ENCODE measurements at places on chromosomes 11 and 22.

GRCh38 chr22:44383652-44384562, 71.2 kb upstream of the SHISAL1 start:
- DNase-seq, result no peak

DNA sequence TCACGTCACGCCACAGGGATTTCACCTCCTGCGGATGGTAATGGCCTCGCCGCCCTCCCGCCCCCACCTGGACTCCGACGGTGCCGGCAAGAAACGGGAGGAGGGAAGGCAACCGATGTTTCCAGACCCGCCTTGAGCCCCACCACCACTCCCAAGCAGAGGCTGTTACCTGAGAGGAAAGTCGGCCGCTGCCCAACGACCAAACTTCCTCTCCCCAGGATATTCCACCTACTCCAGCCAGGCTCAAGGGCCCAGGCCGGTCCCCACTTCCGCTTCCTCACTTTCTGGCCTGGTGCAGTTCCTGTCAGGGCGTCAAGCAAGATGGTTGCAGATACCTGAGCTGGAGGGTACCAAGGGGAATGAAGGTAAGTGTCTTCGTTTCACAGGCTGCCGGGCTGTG, at the start of gene ENTHD1:
Gene ENTHD1 (minus strand): TSS at position 235 of the 400 bp plus-strand sequence. CDS start 6,012 bp downstream, outside the sequence.
- DNase-seq, result no peak

- DNase-seq, result peak; percentile 77
Measured at GRCh38 chr11:46537537-46538295, 56.1 kb downstream of the AMBRA1 start.

- DNase-seq, result no peak
Measured at GRCh38 chr22:42371099-42371498, 61.1 kb downstream of the NFAM1 start.

DNA sequence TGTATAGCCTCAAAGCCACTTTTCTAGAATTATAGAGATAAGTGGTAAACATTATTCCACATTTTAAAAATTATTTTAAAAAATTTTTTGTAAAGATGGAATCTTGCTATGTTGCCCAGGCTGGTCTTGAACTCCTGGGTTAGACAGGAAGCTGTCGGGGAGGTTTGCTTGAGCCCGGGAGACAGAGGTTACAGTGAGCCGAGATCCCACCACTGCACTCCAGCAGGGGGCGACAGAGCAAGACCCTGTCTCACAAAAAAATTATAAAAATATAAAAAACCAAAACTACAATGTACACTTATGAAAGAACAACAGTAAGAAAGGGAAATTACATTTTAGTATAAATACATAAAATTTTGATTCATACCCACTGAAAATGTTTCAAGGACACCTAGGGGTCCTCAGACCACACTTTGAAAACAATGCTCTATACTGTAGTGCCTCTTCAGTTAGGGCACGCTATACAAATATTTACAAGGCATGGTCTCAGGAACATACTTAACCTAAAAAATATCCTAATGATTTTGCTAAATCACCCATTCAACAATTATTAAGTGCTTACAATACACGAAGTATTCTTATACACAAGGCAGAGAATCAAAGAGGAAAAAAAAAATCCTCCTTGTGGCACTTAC, 111.2 kb downstream of the MRTFA start:
- peak; percentile 73 for DNase-seq

DNA sequence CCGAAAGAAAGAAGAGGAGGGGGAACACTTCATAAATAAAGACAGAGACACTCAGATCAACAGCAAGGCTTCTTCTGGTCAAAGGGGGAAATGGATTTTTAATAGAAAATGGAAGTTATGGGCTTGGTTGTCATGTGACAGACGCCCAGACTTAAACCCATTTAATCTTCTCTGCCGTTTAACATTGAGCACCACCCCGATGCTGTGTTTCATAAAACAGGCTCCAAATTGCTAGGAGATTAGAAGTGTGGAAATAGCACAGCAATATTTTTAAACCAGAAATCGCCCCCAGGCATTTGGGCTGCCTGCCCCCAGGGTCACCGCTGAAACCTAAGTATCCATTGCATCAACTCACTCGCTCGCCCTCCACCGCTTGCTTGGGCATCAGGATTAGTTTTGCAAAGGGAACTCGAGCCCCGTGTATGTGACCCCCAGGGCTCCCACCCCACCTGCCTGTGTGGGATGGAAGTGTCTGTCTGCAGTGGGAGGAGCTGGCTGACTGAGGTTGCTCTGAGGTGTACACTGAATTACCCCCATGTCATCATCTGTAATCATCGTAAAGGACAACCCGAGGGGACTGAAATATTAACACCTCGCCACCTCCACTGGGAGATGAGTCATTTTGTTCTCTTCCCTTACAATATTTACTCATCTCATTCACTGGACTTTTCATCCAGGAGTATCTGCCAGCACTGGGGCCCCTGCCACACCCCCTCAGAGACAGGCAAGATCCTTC, 10.7 kb downstream of the DSCAML1 start:
- no peak for DNase-seq

GRCh38 chr11:45593992-45594391, 71.4 kb downstream of the CHST1 start:
- peak; percentile 18 for DNase-seq

DNA sequence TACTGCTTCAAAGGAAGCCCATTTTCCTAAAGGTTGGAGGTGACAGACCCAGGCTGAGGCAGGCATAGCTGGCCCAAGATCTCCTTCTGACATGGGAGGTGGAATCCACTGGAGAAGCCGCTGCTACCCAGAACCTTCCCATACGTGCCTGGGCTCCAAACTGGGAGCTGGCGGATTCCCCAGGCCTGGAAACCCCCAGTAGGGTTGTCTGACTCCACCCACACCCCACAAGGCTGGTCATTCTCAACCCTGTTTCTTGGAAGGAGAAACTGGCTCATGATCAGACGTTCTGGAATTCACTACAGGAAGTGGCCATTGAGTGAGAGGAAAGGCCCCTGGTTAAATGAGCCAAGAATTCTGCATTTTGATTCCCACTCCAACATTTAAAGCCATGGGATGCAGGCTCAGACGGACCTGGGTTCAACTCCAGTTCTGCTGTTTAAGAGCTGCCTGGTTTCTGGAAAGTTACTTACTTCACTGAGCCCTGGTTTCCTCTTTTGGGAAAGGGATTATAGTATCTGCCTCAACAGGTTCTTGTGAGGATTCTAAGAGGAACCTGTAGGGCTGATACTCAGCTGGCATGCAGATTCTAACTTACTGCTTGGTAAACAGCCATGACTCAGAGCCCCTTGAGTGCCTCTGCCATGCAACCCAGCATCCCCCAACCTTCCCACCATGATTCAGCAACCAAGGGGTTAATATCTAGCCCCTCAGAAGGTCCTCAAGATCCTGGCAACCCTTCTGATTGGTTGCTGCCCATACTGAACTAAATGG, 19.4 kb upstream of the TSKU start:
- DNase-seq, result no peak

GRCh38 chr22:43505423-43505822, 93.6 kb downstream of the MPPED1 start:
- DNase-seq, result no peak

DNA sequence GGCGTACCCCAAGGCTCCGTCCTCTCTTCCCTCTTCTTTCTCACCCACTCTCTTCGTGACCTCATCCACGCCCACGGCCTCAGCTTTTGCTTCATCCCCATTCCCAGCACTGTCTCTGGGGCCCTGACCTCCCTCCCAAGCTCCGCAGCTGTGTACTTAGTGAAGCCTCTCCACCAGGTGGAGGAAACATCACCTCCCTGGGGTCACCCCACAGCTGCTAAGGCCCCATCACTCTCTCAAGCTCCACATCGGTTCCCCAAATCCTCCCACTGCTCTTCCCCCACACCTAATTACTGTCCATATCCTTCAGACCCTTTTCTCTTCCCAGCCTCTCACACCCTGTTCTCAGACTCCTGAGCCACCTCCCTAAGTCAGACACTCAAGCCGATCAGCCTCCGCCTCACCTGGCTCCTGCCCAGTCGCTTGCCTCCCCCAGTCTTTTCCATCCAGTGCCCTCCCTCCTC, 7.9 kb upstream of the SYT7 start:
- DNase-seq, result no peak

DNA sequence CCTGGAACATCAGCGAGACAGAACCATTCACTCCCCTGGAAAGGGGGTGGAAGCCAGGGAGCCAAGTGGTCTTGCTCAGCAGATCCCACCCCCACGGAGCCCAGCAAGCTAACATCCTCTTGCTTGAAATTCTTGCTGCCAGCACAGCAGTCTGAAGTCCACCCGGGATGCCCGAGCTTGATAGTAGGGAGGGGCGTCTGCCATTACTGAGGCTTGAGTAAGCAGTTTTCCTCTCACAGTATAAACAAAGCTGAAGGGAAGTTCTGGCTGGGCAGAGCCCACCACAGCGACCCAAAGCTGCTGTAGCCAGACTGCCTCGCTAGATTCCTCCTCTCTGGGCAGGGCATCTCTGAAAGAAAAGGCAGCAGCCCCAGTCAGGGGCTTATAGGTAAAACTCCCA, 764.8 kb upstream of the LUZP2 start:
- DNase-seq, result no peak

DNA sequence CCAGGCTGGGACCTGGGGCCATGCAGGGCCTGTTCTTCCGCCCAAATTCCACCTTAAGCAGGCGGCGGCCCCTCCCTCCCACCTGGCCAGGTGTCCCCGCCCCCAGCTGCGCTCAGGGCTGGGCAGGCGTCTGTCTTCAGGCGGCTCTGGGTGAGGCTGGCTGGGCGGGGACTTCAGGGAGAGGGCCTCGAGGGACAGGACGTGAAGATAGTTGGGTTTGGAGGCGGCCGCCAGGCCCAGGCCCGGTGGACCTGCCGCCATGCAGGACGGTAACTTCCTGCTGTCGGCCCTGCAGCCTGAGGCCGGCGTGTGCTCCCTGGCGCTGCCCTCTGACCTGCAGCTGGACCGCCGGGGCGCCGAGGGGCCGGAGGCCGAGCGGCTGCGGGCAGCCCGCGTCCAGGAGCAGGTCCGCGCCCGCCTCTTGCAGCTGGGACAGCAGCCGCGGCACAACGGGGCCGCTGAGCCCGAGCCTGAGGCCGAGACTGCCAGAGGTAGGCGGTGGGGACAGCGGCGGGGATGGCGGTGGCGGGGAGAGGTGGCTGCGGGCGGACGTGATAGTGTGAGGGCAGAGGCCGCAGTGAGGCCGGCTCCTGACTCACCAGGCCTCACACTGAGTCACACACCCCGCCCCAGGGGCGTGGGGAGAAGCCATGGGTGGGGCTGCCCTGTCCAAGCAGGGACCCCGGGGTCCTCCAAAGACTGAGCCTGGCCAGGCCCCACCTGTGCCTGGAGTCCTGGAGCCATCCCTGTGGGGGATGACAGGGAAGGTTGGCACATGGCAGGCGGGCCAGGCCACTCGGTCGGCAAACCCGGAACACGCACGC, at the start of gene PKP3:
Gene PKP3 (plus strand): TSS at position 176 of the 824 bp plus-strand sequence. CDS start 84 bp downstream, at position 260.
- DNase-seq, result no peak

DNA sequence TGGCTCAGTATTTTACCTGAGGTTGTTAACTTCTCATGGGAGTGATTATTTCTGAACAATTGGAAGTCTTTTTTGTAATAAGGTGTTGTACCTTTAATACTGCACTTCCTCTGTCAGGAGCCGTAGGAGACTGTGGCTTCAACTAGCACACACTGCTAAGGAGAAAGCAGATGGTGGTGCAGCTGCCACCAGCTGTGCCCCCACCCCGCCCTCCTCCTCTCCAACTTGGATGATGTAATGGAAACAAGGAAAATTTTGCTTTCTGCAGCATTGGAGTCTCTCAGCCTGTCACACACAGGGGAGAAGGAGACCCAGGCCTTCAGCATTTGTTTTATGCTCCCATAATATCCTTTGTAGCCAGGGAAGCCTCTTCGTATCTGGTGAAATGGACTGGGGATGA, 91.2 kb downstream of the TEAD1 start:
- peak; percentile 26 for DNase-seq

DNA sequence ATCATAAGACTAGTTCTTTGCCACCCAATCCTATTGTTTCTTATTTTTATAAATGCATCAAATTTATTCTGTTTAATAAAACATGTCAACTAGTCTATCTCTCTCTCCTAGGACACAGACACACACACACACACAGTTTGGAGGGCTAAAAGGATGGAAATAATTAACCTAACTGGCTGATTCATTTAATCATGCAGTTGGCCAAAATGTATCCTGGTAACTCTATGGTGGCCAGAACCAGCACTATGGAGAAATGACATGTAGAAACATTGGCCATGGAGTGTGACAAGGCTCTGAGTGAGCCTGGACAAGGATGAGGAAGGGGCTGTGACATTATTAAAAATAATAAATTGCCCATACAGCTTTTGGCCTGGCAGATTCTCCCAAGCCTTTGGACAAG, 64.1 kb downstream of the CLPB start:
- no peak for DNase-seq

- DNase-seq, result no peak
Measured at GRCh38 chr11:11498195-11498594, 123.6 kb downstream of the GALNT18 start.

GRCh38 chr11:28697920-28698827, 590.0 kb downstream of the METTL15 start:
- DNase-seq, result peak; percentile 55

DNA sequence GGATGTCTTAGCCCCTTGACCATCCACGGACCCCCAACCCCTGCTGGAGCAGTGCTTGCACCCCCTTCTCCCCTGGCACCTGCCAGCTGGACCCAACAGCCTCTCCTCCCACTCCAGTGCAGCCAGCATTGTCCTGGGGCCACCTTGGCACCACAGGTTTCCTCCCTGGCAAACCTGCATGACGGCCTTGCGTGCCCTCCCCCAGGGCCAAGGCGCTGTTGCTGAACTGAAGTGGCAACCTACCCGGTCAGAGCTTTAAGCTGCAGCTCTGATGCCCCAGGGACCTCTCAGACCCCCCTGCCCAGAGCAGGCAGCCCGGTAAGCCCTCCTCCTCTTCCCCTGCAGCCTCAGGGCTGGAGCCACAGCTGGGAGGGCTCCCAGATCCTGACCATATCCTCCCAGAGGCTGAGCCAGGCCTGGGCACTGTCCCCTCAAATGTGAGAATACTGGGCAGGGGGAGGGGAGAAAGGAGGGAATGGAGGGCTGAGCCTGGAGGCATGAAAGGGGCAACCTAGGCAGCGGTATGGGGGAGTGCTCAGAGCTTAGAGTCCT, 1.8 kb upstream of the LRRC75B start:
- DNase-seq, result no peak

All from DND-41 (cell line).